Omental fat pad (tissue), 4 donors: ENCODE measurements at places on chromosomes 7 and 10. TPM values are rescaled to one million over a fixed set of nuclear protein-coding genes. Genes with fewer than 3 reads are reported as not detected.

The SH3PXD2A gene
- 21.3 TPM for total RNA-seq

The AGAP3 gene
- total RNA-seq: 53.0 TPM

The CACNA2D1 gene
- 38.0 TPM for total RNA-seq

The SSBP1 gene
- 106 TPM for total RNA-seq

The FXYD4 gene
- total RNA-seq: not detected

The GSDME gene
- total RNA-seq: 36.9 TPM

The MMP21 gene
- total RNA-seq: not detected

The TRIM4 gene
- 45.2 TPM for total RNA-seq

The NUTM2B gene
- total RNA-seq: 0.19 TPM

The PROSER2 gene
- total RNA-seq: 8.2 TPM

The ASB13 gene
- 17.3 TPM for total RNA-seq

The KCNH2 gene
- 0.47 TPM for total RNA-seq

The MARVELD1 gene
- total RNA-seq: 23.0 TPM

The LGI1 gene
- total RNA-seq: 0.19 TPM

The SEMA3C gene
- total RNA-seq: 46.2 TPM

The CADPS2 gene
- 16.8 TPM for total RNA-seq

The DKK1 gene
- 3.5 TPM for total RNA-seq

The IGFBP3 gene
- 616 TPM for total RNA-seq

The DNAH11 gene
- total RNA-seq: 0.32 TPM
